ENCODE measurements at places on chromosomes 5 and 9.

DNA sequence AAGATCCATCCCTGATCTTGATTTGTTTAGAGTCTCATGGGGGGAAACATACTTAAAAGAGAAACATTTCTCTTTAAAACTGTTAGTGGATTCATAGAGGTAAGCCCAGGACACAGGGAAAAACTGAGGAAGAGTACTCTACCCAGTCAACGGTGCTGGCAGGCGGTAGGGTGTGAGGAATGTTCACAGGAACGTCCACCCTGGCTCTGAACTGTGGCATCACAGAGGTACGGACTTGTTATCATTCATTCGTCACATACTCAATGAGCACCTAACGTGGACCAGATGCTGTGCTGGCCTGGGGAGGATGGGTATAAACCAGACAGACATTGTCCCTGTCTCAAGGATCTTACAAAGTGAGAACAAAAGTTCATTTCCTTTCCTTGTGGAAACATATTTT, 18.8 kb upstream of the PPARGC1B start:
- DNase-seq: no peak

GRCh38 chr5:163815240-163815791, 309.9 kb downstream of the MAT2B start:
- DNase-seq: no peak

DNA sequence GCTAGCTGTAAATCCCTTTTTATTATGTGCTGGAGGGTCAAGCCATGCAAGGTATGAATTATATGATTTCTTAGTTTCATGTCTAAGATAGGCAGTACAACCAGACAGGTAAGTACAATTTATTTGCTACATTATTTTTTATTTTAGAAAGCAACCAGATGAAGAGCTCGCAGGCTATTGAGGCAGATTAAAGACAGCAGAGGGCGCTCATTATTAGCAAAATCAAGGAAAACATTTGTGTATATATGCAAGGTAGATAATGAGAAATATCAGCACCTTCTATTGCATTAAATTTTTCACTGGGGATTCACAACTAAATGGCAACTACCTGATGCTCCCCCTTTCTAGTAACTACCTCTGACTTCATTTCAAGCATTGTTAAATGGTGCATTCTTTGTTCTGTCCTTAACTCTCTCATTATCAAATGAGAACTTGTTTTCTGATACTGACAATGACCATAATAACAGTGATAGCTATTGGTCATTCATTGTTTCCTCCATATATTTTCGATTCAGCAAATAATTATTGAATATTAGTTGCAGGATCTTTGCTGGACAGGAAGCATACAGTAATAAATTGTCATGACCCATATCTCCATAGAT, 8.6 kb downstream of the SCGB3A2 start:
- DNase-seq: no peak

DNA sequence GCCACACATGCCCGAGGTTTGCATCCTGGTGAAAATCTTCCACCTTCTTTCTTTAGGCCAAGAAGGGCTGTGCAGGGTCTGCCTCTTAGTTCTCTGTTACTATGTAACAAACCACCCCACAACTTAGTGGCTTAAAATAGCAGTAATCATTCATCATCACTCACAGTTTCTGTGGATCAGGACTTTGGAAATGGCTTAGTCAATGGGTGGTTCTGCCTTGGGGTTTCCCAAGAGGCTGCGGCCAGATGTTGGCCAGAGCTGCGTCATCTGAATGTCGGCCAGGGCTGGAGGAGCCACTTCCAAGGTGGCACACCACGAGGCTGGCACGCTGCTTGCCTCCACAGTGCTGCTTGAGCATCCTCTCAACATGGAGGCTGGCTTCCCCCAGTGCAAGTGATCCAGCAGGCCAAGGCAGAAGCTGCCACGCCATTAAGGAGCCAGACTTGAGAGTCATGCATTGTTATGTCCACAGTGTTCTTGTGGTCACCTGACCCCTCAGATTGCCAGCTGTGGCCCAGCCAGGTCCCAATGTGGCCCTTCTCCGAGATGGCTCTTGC, 135.2 kb downstream of the RXRA start:
- DNase-seq: no peak

- no peak for DNase-seq
These were observed 110.1 kb downstream of the RXRA start for GRCh38 chr9:134436379-134436762.

DNA sequence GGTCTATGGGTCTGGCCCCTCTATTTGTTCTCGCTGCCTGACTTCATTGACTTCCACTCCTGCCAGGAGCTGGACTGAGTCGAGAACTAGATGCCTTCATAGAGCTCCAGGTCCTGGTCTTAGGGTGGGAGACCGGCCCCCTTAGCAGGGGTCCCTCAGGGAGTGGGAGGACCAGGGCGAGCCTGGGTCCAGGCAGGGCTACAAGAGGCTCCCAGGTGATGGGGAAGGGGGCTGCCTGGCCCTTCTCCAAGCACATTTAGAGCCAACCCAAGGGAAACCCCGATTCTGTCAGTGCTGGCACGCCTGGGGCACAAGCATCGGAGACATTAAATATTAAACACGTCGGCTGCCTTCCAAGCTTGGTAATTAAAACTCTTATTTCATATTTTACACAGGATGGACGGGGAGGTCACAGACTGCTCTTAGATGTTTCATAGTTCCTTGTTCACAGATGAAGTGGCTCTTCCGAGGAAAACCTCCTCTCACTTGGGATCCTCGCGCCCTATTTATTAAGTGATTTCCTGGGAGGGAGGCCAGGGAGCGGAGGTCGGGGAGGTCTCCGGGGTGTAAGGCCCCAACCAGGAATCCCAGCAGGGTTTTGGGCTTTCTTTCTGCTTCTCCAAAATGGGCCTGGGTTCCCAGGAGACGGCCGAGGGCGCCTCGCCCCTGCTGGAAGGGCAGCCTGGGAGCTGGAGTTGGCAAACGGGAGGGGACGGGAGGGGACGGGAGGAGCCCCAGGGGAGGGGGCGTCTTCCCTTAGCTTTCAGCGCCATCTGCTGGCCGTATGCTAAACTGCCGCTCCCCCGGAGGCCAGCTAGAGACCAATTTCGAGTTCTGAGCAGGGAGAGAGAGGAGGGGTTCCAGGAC, 23.4 kb upstream of the ZBTB43 start:
- peak; percentile 76 for DNase-seq

DNA sequence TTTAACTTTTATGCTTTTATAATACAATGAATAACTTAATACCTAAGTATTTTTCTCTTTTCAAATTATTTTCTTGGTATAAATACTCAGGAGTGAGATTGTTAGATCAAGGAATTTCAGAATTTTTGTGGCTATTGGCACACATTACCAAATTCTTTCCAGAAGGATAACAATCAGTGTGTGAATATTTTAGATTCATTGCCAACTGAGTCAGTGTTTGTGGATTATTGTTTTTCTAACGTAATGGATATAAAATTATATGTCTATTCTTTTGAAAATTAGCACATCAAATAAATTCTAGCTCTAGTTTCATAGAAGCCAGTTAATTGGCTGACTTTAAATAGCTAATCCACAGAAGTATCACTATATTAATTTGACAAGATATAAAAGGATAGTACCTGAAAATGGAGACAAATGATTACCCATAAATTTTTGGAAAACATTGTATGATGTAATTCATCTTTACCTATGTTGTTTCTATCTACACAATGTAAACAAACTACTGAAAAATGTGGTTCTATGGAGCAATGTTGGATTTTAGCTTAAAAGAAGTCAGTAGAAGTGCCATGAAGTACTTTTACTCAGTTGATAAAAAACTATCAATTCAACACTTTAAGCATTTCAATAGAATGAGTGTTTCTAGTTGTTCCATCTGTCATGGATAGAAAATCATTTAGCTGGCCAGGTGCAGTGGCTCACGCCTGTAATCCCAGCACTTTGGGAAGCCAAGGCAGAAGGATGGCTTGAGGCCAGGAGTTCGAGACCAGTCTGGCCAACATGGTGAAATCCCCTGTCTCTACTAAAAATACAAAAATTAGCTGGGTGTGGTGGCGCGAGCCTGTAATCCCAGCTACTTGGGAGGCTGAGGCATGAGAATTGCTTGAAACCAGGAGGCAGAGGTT, 185.1 kb downstream of the ADAMTSL1 start:
- DNase-seq: no peak

- DNase-seq: no peak
These were observed 68.5 kb downstream of the MYO10 start for GRCh38 chr5:16867577-16867953.

DNA sequence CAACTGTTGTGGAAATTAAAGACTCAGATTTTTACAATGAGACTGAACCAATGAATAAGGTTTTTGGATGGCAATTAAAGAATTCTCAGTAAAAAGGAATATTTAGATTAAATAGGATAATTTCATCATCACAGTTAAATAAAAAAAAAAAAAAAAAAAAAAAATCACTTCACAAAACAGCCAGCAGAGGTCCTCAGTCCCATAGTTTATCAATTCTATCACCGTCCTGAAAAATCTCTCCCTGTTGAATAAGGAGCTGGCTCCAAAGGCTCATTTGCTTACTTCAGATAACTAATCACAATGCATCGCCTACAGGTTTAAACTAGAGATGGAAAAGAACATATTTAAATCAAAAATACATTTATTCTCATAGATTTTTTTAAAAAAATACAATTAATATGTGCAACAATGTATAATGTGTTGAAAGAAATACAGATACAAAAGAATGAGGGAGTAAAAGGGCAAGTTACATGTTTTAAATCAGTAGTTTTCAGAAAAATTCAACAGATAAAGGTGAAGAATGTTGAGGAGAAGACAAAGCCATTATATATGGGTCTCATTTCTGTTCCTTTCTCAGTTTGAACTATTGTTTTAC, 175.8 kb upstream of the CHD1 start:
- no peak for DNase-seq

DNA sequence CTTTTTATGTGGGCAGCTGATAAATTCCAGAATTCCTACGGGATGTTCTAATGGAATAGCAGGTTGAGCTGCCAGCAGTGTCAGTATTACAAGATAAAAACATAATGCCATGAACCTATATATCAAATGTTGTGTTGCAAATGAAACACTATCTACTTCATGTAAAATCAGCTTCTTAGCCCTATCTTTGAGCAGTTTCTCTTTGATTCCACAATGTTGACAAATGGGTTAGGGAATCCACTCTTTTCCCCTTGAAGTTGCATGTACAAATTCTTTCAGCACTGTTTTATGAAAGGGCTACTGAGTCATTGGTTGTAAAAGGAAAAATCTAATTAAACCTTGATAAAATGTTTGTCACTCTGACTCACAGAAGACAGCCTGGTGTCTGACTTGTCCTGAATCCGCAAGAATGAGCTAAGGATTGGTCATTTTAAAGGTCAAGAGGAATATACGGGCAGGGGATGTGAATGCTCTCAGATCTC, 950.6 kb upstream of the NUDT12 start:
- DNase-seq: no peak

All from activated T-cell treated with anti-CD3 and anti-CD28 coated beads for 48 hours (primary cell).